Activated CD4-positive, alpha-beta memory T cell treated with anti-CD3 and anti-CD28 coated beads for 36 hours (primary cell): ENCODE measurements at places on chromosomes 12 and 14. TPM values are rescaled to one million over a fixed set of nuclear protein-coding genes. Genes with fewer than 3 reads are reported as not detected.

GRCh38 chr12:42477941-42478340 is 111.6 kb downstream of the PRICKLE1 start:
- H3K27me3 ChIP-seq = peaks cover 50% of the 10 kb centered on the region
- no peaks in the 10 kb centered on the region for H3K36me3 ChIP-seq
- H3K4me3 ChIP-seq = no peak overlapping the region
- no peak for DNase-seq

DAAM1 gene
- total RNA-seq = 8.3 TPM

DNA sequence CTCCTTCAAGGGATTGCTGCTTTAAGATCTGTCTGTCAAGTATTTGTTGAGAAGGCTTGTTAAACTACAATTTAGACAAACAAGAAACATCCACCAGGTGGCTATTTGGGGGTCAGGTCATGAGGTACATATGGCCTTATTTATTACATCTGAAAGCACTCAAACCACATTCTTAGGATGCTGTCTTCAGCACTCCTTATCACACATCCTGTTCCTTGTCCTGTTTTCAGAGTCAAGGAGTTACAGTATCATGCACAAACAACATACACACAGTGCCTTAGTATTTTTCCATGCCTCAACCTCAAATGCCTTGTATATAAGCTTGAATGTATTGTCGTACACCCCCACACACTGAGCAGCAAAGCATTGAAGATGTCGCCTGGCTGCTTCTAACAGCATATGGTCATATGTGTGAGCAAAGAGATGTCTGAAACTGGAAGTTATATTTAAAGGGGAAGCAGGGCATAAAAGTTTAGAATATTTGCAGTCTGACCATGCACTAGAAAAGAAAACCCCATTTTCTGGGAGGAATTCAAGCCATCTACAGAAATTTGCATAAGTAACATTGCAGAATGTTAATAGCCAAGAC is 83.8 kb downstream of the KCNMB4 start:
- DNase-seq = no peak
- no peak overlapping the region for H3K27ac ChIP-seq
- H3K36me3 ChIP-seq = no peaks in the 10 kb centered on the region
- H3K4me3 ChIP-seq = no peak overlapping the region
- no peaks in the 10 kb centered on the region for H3K27me3 ChIP-seq

RAB2B gene
- 23.6 TPM for total RNA-seq

GRCh38 chr12:63420206-63420644 is 248.1 kb downstream of the DPY19L2 start:
- no peak overlapping the region for H3K27ac ChIP-seq
- H3K4me1 ChIP-seq = no peaks in the 10 kb centered on the region
- no peaks in the 10 kb centered on the region for H3K27me3 ChIP-seq
- H3K36me3 ChIP-seq = no peaks in the 10 kb centered on the region
- DNase-seq = peak; percentile 37

DNA sequence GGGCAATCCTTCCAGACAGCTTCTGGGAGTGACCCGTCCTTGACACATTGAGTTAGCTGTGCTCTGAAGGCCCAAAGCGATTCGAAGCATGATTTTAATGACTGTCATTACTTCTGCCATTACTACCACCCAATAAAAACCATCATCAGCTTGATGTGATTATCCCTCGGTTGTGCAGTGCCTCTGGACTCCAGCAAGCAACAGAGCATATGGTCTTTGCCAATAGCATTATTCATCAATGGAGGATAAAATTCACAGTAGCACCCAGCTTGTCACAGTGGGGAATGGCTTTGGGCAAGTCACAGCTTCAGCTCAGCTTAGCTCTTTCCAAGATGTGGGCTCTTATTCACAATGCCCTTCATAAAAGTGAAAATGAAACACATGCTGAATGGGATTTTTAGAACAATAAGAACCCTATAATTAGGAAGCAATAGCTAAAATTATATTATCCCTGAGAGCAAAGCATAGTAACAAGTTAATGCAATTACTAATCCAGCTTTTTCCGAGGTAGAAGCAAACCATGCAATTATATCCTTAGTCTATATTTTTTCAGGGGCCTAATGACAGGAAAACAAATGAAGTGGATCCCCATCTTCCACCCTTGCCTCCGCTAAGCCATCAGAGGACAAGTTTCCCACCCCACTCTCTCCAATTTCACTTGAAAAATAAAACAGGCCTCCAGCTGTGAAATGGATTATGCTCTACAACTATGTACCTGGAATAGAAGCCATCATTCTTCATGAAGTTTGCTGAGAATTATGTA is 163.0 kb upstream of the EEA1 start:
- H3K36me3 ChIP-seq = no peaks in the 10 kb centered on the region
- no peaks in the 10 kb centered on the region for H3K27me3 ChIP-seq
- no peak for DNase-seq
- no peak overlapping the region for H3K27ac ChIP-seq

GRCh38 chr12:16348435-16349130 is 1.1 kb downstream of the MGST1 start:
- H3K4me3 ChIP-seq = no peak overlapping the region
- H3K27me3 ChIP-seq = peaks cover 10% of the 10 kb centered on the region
- no peak overlapping the region for H3K27ac ChIP-seq
- no peak for DNase-seq

DNA sequence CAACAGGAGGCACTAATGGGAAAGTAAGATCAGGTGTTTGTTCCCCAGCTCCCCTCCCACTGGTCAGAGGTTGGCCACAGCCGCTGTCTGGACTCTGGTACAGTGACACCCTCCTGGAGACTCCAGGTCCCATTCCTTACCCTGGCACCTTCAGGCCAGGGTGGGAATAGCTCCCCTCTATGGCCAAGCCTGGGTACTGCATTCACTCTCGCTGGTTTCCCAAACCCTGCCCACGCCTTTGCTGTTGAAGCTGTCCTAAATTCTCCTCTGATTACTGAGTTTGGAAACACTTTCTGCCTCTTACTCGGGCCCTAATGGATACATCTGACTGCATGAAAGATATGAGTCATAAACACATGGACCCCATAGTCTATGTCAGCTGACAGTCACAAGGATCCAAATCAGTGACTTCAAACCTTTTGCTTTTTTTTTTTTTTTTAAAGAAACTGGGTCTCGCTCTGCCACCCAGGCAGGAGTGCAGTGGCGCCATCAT is 17.9 kb downstream of the HRK start:
- peak; percentile 32 for DNase-seq
- no peak overlapping the region for H3K27ac ChIP-seq
- peaks cover 6% of the 10 kb centered on the region for H3K4me1 ChIP-seq
- peaks cover 14% of the 10 kb centered on the region for H3K27me3 ChIP-seq
- H3K4me3 ChIP-seq = no peak overlapping the region

- H3K27me3 ChIP-seq = no peaks in the 10 kb centered on the region
- no peak overlapping the region for H3K27ac ChIP-seq
- DNase-seq = no peak
- peaks cover 23% of the 10 kb centered on the region for H3K4me1 ChIP-seq
- no peak overlapping the region for H3K4me3 ChIP-seq
Observed at GRCh38 chr12:89516633-89517032, 8.0 kb downstream of the GALNT4 start.

- no peak for DNase-seq
- no peak overlapping the region for H3K4me3 ChIP-seq
- peaks cover 31% of the 10 kb centered on the region for H3K36me3 ChIP-seq
- no peaks in the 10 kb centered on the region for H3K27me3 ChIP-seq
- H3K4me1 ChIP-seq = peaks cover 83% of the 10 kb centered on the region
Observed at GRCh38 chr12:11714626-11715025, 65.2 kb downstream of the ETV6 start.

TPH2 gene
- total RNA-seq = not detected

DNA sequence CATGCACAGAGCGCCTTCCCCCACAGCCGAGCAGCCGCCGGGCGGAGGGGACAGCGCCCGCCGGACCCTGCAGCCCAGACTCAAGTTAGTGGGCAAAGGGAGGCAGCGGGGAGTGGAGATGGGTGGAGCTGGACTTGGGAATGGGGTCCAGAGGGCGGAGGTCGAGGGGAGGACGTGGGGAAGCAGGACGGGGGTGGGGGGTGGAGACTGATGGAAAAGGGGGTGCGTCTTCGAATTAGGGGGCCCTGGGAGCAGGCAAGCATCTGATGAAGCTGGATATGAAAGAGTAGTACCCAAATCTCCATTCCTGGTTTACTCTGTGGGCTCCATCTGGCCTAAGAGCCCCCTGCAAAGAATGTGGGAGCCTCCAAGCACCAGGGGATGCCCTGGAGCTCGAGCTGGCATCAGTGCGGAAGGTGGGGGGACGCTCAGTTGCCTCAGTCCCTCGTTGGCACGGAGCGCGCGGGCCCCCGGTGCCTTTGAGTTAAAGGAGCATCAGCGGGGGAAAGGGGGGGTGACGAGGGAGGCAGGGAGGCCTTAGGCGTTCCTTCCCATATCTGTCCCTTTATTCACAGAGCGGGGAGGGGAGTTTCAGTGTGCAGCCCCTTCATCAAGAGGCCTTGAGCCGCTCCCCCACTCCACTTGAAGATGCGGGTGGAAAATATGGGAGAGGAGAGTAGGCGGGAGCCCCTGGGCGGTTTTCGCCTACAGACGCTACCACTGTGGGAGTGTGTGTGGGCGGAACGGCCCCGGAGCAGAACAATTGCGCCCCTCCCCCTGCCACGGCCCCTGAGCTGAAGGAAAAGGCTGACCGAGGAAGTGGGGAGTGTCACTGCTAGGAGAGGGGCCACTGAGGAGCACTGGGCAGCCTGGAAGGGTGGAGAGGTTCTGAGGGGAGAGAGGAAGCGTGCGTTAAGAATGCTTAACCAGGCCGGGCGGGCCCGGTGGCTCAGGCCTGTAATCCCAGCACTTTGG is 644 bp downstream of the NAB2 start:
- H3K27ac ChIP-seq = peak overlapping the region; percentile 84
- H3K27me3 ChIP-seq = no peaks in the 10 kb centered on the region
- peak overlapping the region; percentile 91 for H3K4me3 ChIP-seq

GRCh38 chr14:74531467-74531866 is 37.9 kb downstream of the ISCA2 start:
- H3K4me1 ChIP-seq = peaks cover 2% of the 10 kb centered on the region
- DNase-seq = peak; percentile 24
- no peaks in the 10 kb centered on the region for H3K36me3 ChIP-seq
- no peaks in the 10 kb centered on the region for H3K27me3 ChIP-seq
- no peak overlapping the region for H3K27ac ChIP-seq

FOXN4 gene
- not detected for total RNA-seq

BICDL1 gene
- total RNA-seq = 155 TPM

DNA sequence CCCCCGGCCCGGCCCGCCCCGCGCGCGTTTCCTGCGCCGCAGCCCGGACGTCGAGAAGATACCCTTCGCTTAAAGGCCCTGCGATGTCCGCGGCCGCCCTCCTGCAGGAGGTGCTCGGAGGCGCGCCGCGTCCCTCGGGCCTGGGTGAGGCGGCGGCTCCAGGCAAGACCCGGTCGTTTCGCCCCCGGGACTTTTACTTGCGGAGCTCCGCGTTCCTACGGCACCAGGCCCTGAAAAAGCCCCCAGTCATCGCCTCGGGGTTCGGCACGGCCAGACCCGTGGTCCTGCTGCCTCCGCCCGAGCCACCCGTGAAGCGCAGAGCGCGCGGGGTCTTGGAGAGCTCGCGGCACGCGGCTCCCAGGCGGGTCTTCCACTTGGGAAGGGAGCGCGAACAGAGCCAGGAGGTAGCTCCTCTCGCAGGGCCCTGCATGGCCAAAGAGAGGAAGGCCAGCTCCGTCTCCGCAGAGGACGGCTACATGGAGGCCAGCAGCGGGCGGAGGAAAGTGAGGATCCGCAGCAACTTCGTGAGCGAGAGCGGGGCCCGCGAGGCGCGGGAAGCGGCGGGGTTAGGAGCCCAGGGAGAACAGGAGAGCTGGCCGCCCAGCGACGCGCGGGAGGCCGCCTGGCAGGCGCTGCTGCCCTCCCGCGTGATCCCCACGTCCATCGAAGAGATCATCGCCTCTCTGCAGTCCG is 26.9 kb downstream of the TTC6 start:
- H3K4me3 ChIP-seq = no peak overlapping the region
- H3K27ac ChIP-seq = no peak overlapping the region
- DNase-seq = no peak

C12orf50 gene
- not detected for total RNA-seq

GRCh38 chr14:80638620-80639515 is 302.7 kb downstream of the CEP128 start:
- no peaks in the 10 kb centered on the region for H3K4me1 ChIP-seq
- no peak overlapping the region for H3K27ac ChIP-seq
- no peak for DNase-seq
- H3K27me3 ChIP-seq = no peaks in the 10 kb centered on the region
- no peak overlapping the region for H3K4me3 ChIP-seq

TGM1 gene
- total RNA-seq = 4.5 TPM

DNA sequence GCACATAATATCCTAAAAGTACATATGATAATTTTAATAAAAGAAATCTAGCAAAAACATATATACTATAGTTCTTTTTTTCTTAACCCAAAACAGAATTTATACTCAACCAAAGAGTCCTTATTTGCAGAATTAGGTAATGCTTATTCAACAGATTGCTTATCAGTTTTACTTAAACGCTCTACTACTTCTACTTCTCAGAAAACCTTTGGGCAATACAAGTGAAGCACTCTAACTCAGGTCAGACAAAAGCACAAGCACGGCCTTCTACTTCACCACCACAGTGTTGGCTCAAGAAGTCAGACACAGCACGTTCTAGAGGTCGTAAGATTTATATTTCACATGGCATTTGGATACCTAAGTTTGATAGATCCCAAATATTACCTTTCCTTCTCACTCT is 29.2 kb downstream of the DICER1 start:
- no peak overlapping the region for H3K4me3 ChIP-seq
- peaks cover 50% of the 10 kb centered on the region for H3K36me3 ChIP-seq
- no peak overlapping the region for H3K27ac ChIP-seq
- H3K4me1 ChIP-seq = peaks cover 30% of the 10 kb centered on the region
- no peaks in the 10 kb centered on the region for H3K27me3 ChIP-seq

DNA sequence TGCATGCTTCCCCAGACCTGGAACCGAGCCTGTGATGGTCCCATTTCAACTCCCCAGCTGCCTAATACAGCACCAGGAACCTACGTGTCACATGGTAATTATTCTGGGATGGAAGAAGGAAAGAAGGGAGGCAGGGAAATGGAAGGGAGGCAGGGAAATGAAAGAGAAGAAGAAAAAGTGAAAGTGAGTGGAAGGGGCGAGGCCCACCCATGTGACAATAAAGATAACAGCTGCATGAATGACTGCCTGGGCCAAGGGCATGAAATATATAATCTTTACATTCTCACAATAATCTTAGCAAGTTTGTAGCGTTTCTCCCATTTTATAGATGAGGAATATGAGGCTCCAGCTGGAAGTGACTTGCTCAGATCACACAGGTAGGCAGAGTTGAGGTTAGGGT is 245.0 kb upstream of the PWP1 start:
- H3K4me1 ChIP-seq = peaks cover 14% of the 10 kb centered on the region
- peaks cover 2% of the 10 kb centered on the region for H3K36me3 ChIP-seq
- no peaks in the 10 kb centered on the region for H3K27me3 ChIP-seq
- H3K27ac ChIP-seq = no peak overlapping the region
- DNase-seq = no peak

UBE3B gene
- 29.8 TPM for total RNA-seq

SMARCD1 gene
- 56.3 TPM for total RNA-seq

DNA sequence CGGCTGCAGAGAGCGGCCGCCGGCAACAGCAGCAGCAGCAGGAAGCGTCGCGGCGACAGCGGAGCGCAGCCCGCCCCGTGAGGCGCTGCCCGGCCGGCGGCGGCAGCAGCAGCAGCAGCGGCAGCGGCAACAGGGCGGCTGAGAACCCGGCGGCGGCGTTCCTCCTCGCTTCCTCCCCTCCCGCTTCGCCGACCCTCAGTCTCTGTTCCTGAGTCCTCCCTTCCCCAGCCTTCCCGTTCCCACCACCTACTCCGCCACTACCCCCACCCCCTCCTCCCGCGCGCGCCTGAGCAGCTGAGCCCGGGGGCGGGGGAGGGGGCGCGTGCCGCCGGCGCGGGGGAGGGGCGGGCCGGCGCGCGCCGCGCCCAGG is 310 bp downstream of the BICDL1 start:
- H3K4me1 ChIP-seq = peaks cover 46% of the 10 kb centered on the region
- H3K4me3 ChIP-seq = peak overlapping the region; percentile 86
- DNase-seq = no peak
- peak overlapping the region; percentile 33 for H3K27ac ChIP-seq
- peaks cover 36% of the 10 kb centered on the region for H3K36me3 ChIP-seq

KRT8 gene
- total RNA-seq = 0.67 TPM

ZFYVE26 gene
- total RNA-seq = 12.5 TPM

MUCL1 gene
- not detected for total RNA-seq
